ENCODE measurements at places on chromosomes 5 and 9.

GRCh38 chr5:128537221-128537999 is 635 bp downstream of the FBN2 start:
- DNase-seq = no peak

- DNase-seq = no peak
Measured at GRCh38 chr5:42641336-42642005, 115.1 kb upstream of the CCDC152 start.

GRCh38 chr5:3380689-3381088 is 214.9 kb upstream of the IRX1 start:
- DNase-seq = no peak

DNA sequence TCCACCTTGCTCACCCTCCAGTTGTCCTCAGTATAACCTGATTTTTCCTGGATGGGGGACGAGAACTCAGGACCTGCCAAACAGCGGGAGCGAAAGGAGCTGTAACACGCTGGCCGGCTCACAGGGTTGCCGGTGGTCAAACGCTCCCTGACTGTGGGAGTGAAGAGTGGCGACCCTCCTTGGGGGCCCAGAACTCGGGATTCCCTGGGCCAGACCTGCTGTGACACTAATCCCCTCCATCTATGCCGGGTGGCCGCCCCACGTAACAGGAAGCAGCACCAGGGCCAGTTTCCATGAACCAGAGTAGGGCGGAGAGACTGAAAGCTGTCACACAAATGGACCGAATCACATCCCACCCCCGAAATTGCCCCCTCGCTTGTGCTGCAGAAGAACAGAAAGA is 1809.2 kb upstream of the ACO1 start:
- DNase-seq = no peak

GRCh38 chr9:68738358-68738757 is 33.3 kb downstream of the PIP5K1B start:
- no peak for DNase-seq

GRCh38 chr9:110033869-110034268 is 174.1 kb downstream of the C9orf152 start:
- DNase-seq = peak; percentile 61

DNA sequence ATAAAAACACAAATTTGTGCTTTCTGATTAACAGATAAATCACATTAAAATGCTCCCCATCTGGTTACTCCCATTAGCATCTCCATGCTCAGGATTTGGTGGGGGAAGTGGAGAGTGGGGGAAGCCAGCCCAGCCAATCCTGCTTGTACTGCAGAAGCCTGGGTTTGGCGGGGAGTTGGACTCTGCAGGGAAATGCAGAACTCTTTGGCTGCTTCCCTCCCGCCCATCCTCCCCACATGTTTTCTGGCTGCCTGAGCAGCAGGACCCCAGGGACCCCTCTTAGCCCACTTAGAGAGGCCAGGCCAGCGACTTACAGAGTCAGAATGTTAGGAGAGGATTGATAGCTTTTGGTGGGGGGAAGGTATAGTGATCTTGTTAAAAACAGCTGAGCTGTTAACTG is 59.5 kb upstream of the FOXI1 start:
- no peak for DNase-seq

DNA sequence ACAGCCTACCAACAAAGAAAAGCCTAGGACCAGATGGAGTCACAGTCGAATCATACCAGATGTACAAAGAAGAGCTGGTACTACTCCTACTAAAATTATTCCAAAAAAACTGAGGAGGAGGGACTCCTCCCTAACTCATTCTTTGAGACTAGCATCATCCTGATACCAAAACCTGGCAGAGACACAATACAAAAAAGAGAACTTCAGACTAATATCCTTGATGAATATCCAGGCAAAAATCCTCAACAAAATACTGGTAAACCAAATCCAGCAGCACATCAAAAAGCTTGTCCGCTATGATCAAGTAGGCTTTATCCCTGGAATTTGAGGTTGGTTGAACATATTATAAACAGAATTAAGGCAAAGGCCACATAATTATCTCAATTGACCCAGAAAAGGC is 900.4 kb upstream of the ARRDC3 start:
- DNase-seq = no peak

DNA sequence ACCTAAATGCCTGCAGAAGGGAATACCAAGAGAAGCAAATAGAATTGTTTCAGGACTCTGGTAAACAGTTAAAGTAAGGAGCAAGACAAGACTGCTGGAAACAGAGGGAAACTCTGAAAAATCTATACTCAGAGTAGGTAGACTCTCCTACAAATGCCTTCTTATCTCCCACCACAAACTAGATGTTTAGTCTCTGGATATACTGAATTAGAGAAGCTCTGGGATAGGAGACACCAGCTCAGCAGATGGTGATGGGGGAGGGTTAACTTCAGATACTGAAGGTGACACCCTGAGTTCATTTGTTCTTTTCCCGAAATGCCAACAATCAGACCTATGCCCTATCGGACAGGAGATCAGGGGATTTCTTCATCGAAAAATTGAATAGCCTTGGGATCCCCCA is 54.1 kb upstream of the CHD1 start:
- no peak for DNase-seq

DNA sequence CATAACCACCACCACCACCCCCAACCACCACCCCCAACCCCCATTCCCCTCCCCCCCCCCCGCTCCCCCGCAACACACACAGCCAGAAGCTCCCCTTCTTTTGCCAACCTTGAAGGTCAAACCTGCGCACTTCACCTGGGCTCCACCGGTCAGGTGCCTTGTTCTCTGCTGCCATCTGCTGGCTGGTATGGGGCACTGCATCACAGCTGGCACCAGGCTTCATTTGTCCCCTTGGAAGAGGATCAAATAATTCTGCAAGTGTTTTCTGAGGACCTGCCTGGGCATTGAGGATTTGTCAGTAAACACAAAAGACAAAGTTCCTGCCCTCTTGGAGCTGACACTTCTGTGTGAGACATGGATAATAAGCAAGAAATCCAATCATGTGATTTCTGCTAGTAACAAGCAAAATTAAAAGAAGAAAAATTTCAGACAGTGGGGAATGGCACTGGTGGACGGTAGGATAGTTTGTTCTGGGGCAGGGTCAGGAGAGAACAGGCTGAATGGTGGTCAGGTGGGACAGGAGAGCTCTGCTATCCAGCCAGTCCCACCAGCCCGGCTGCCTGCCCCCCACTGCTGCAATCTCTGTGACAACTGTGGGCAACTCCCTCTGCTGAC is 55.6 kb upstream of the LMX1B start:
- DNase-seq = peak; percentile 24

DNA sequence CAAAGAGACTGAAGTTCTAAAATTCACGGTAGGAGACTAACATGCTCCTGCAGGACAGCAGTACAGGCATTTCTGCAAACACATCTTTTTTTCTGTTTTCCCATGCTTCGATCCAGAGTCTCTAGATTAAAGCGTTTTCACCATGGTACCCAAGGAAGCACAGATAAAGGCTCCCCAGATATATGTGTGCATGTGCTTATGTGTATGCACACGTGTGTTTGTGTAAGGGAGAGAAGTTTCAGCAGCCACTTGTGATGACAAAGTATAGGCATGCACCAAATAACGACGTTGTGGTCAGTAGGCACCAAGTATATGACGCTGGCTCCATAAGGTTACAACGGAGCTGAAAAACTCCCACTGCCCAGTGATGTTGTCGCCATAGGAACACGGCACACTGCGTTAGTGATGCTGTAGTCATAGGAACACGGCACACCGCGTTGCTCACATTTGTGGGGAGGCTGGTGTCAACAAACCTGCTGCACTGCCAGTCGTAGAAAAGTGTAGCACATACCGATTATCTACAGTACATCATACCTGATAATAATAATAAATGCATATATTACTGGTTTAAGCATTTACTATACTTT is 21.7 kb downstream of the MED10 start:
- DNase-seq = no peak

- DNase-seq = peak; percentile 9
Measured at GRCh38 chr5:40497573-40497972, 182.1 kb upstream of the PTGER4 start.

GRCh38 chr5:151191661-151192060 is 32.2 kb downstream of the CCDC69 start:
- no peak for DNase-seq

DNA sequence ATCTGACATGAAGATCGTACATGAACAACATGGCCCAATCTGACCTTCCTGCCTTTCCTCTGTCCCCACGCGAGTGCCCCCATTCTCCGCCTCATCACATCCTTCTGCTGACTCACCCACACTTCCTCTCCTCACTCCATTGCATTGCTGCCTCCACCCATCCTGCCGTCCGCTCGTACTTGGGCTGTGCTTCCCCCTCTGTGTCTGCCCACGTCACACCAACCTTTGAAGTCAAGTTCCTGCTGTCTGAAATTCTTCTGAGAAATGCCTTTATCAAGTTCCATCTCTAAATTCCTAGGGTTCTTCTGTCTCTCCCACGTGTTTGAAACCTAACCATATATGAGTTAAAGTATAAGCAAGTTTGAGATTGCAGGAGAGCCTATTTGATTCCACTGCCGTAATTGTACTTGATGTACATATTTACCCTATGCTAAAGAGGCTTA is 18.0 kb upstream of the STARD4 start:
- DNase-seq = peak; percentile 66

- no peak for DNase-seq
Measured at GRCh38 chr9:112157087-112157486, 18.0 kb downstream of the SUSD1 start.

- DNase-seq = no peak
Measured at GRCh38 chr5:51387884-51388275, 4.6 kb downstream of the ISL1 start.

GRCh38 chr5:31090467-31090866 is 103.0 kb upstream of the CDH6 start:
- no peak for DNase-seq

DNA sequence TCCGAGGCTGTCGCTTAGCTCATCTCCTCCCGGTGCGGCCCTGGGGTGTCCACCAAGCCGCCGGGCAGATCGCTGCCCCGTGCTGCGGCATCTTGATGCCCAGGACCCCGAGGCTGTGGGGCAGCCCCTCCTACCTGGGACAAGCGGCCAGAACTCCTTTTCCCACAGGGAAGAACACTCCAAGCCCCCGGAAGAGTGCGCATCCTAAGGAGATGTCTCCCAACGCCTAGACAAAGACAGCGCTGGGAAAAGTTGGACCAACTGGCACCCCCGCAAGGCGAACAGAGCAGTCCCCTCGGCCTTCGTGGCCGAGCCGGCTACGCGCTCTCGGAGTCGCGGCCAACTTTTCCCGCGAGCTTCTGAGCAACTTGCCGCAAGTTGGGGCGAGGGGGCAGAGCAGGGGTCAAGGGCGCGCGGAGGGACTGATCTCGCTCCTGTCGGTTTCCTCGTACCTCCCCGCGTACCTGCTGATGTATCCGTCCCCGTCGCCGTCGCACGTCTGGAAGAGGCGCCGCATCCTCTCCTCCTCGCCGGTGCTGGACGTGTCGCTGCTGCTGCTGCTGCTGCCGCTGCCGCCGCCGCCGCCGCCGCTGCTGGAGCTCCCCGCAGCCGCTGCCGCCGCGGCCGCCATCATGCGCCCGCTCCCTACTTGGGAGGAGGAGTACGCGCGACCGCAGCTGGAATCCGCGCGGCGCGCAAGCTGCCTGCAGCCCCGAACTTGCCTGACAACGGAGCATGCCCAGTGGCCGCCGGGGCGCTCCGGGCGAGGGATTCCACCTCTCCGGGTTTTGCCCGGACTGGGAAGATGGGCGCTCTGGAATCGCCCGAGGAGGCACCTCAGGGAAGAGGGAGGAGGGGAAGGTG is at the start of gene MCC:
TSS of gene MCC (minus strand) at position 673 of the 864 bp plus-strand sequence.
- peak; percentile 94 for DNase-seq

- DNase-seq = no peak
Measured at GRCh38 chr5:10631316-10631996, 67.6 kb downstream of the ANKRD33B start.

- no peak for DNase-seq
Measured at GRCh38 chr5:154786414-154786813, 31.2 kb downstream of the LARP1 start.

GRCh38 chr5:178428341-178429155 is 161.6 kb downstream of the COL23A1 start:
- DNase-seq = no peak

GRCh38 chr5:16666130-16666882 is 49.5 kb upstream of the RETREG1 start:
- no peak for DNase-seq

GRCh38 chr9:120715389-120715924 is 1.2 kb upstream of the MEGF9 start:
- peak; percentile 73 for DNase-seq

GRCh38 chr5:150057996-150058395 is 28.4 kb downstream of the CSF1R start:
- peak; percentile 33 for DNase-seq

DNA sequence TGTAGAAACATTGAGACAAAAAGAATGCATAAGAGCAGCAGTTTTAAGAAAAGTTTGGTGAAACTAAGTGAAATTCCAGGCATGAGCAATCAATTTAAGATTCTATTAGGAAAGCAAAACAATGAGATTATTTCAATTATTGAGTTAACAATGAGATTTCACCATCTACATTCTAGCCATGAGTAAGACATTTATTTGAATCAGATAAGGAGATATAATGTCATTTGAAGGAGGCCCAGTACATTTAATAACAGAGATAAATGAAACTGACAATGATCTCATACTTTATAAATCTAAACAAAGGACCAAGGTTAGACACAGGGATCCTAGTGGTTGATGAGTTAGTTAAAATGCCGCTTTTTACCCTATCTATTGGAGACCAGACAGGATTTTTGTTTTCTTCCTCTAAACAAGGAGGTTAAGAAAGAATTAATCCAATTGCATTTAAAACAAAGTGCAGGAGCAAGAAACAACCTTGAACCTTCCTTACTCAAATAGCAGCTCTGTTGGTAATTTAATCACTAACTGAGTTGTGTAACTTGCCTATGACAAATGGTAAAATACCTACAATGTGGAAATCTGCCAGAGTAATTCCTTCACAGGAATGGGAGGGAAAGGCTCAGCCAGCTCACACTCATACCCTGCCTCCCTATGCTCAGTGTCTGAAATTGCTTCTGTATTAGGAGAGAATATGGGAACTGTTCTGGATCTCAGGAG is 103.5 kb upstream of the NR3C1 start:
- DNase-seq = peak; percentile 94

DNA sequence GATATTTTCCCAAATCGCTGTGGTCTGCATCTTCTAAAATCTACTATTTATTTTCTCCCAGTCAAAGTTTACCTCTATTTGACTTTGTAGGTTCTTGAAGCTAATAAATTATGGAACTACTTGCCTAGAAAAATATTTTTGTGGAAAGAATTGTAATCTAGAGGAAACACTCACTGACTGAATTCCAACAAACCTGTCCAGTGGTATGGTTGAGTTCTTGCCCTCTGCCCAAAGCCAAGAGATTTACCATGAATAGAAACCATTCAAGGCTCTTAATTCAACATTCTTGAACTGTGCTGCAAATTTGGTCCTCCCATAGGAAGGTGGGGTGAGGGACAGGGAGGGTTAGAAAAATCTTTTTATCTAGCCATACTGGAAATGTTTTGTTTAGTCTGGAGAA is 233.9 kb upstream of the MAP3K1 start:
- no peak for DNase-seq

DNA sequence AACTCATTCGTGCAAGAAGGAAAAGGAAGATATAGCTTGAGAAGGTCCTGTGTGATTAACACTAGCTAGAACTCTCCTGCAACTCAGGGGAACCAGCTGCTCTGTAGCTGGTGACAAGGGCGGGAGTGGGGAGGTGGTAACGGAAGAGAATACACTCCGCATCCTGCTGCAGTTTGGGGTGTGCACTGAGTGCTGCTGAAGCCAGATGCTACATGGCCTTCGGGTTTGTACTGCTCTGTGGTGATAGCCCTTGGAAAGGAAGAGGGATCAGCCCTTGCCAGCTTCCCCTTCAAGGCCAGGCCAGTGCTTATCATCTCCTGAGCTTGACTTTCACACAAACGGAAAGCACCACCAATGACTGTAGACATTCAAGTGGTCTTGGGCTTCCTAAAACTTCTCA is 34.3 kb downstream of the FRMD3 start:
- DNase-seq = no peak

- no peak for DNase-seq
Measured at GRCh38 chr5:145056800-145057199, 778.3 kb downstream of the PRELID2 start.

Data from AG10803 (cell line).